Esophagus squamous epithelium (tissue), 5 donors: ENCODE measurements at places on chromosomes 6 and 20.

DNA sequence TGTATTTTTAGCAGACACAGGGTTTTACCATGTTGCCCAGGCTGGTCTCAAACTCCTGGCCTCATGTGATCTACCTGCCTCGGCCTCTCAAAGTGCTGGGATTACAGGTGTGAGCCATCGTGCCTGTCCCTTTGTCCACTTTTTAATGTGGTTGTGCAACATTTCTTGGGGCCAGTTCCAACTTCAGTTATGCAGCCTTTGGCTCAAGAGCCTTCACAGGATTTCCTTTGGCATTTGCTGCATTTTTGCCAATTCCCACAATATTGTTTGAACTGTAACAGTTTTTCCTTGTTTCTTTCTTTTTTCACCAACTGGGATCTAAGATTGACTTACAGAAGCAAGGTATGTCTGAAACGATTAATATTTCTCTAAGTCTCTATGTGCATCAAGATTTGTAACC is 63.6 kb downstream of the EDN1 start:
- DNase-seq, result no peak

- DNase-seq, result no peak
Measured at GRCh38 chr6:147829835-147830234, 321.3 kb downstream of the SAMD5 start.

DNA sequence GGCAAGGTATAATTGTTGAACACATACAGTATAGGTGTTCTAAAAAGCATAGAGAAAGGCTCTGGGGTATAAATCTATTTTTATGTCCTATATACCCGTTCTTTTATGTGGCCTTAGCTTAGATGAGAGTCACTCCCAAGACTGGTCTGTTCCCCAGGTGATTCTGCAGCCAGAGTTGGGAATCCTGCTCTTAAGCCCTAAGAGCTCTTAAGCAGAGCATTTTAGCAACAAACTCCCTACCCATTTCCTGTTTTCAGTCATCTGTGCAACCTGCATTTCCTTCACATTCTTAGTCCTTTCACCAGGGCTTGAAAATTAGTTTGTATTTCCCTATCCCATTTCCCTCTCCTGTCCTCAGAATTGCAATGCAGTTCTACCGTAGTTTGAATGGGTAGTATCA is 166.1 kb downstream of the HS3ST5 start:
- DNase-seq, result no peak

- DNase-seq, result no peak
Measured at GRCh38 chr6:127456465-127456864, 2.7 kb downstream of the KIAA0408 start.

DNA sequence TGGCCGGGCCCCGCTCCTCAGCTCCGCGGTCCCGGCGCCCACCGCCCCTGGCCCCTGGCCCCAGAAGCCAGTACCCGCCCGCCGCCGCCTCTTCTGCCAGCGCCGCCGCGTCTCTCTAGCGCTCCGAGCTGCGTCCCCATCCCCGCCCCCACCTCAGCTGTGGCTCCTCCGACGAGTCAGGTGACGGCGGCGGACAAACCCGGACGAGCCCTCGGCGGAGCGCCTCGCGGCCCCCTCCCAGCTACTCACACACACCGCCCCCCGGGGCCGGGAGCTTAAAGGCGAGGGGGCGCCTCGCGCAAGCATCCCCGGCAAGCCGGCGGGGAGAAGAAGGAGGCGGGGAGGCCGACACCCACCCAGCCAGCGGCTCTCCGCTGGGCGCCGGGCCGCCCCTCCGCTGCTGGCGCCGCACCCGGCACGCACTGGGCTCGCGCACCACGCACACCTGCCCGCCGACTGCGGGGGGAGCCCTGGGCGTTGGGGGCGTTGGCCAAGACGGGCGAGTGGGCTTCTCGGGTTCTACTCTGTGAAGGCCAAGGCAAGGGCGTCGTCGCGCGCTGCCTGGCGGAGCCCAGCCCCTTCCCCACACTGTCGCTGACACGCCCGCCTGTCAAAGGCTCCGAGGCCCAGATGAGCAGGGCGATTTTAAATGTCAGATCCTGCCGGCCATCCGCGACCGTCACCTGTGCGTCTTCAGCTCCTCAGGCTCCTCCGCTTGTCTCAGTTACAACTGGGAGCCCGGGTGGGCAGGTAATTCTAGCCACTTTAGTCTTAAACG is at the start of gene SNAP91:
Gene SNAP91, minus strand, starts transcription at position 132 of the 778 bp plus-strand sequence. CDS start 1,174 bp downstream, outside the sequence.
- no peak for DNase-seq

DNA sequence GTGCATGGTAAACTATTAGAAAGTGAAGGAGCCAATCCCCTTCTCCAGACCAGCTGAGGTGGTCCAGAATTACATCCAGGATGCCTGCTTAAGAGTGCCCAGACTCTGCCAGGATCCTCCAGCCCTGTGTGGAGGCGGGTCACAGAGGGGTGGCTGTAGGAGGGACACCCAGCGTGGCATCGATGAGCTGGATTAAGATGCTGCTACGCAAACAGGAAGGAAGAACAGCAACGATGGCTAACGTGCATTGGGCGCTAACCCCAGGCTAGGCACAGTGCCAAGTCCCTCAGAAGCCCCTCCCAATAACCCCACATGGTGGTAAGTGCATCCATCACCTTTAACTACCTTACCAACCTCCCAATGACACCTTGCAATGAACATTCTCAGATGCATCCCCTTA is 63.9 kb upstream of the MRPS10 start:
- no peak for DNase-seq

- DNase-seq, result no peak
Measured at GRCh38 chr6:104653781-104654180, 205.9 kb downstream of the HACE1 start.

GRCh38 chr6:11214901-11215300 is 17.6 kb downstream of the NEDD9 start:
- DNase-seq, result no peak

GRCh38 chr6:12173661-12174060 is 116.5 kb upstream of the EDN1 start:
- DNase-seq, result no peak
